ENCODE measurements at places on chromosomes 16 and 17. TPM values are rescaled to one million over a fixed set of nuclear protein-coding genes. Genes with fewer than 3 reads are reported as not detected.
A peak's percentile ranks its signal among the peaks of the same experiment; 100 is the strongest.

Gene TMEM106A
- 2.1 TPM for total RNA-seq

Gene CXCL16
- total RNA-seq: 14.5 TPM

Gene CLEC19A
- total RNA-seq: not detected

DNA sequence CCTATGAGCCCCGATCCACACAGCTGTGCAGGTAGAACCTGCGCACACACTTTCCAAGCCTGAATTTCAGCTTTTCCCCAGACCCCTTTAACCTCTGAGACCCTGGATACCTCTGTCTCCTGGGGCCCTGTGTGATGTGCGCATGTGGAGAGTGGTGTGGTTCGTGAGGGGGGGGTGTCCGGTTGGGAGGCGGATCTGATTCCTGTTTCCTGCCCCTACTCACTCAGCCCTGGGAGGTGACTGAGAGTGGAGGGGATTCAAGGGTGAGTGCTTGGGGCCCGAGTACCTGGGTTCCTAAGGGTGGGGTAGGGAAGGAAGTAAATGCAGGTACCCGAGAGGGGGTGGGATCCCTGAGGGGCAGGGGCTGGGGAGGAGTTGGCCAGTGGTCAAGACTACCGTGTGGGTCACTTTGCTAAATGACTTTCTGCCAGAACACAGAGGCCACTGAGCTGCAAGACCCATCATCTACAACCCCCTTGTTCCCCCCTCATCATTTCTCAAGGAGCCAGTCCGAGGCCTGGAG is 621 bp downstream of the ARHGEF15 start:
- no peak for DNase-seq

- peak; percentile 34 for DNase-seq
These were observed 109.0 kb upstream of the DHX40 start for GRCh38 chr17:59456428-59456827.

Gene TSPOAP1
- total RNA-seq: 6.5 TPM

- DNase-seq: no peak
These were observed 256.2 kb downstream of the PARN start for GRCh38 chr16:14373896-14374295.

- no peak for DNase-seq
These were observed 121.4 kb upstream of the CORO6 start for GRCh38 chr17:29744121-29744520.

Gene MRPS23
- 13.1 TPM for total RNA-seq

Gene ZBTB4
- total RNA-seq: 7.9 TPM

- no peak for DNase-seq
These were observed 28.9 kb downstream of the ZNF778 start for GRCh38 chr16:89246383-89246902.

Gene TBC1D26
- total RNA-seq: not detected

DNA sequence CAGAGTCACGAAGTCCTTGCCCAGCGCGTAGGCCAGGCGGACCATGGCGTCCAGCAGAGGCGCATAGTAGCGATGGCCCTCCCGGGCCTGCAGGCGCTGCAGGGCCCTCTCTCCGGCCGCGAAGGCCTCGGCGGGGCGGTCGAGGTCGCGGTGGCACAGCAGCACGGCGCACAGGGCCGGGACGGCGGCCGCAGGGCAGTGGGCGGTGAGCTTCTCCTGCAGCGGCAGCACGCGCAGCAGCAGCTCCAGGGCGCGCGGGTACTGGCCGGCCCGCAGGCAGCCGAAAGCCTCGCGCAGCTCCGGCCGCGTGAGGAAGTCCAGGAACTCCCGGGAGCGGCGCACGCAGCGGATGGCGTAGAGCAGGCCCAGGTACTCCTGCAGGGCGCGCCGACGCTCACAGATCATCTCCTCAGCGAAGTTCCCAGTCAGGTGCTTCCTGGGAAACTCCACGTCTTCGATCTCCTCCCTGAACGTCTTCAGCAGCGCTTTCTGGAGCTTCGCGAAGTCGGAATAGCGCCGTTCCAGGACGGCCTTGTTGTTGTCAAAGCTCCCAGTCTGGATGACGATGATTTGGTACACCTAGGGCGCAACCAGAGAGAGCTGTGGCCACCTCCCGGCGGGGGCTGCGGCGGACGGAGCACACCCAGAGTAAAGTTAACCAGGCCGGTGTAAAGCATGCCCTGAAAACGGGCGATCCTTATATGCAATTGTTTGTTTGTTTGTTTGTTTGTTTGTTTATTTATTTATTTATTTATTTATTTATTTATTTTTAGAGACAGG is 7.4 kb downstream of the SNX20 start:
- DNase-seq: no peak

DNA sequence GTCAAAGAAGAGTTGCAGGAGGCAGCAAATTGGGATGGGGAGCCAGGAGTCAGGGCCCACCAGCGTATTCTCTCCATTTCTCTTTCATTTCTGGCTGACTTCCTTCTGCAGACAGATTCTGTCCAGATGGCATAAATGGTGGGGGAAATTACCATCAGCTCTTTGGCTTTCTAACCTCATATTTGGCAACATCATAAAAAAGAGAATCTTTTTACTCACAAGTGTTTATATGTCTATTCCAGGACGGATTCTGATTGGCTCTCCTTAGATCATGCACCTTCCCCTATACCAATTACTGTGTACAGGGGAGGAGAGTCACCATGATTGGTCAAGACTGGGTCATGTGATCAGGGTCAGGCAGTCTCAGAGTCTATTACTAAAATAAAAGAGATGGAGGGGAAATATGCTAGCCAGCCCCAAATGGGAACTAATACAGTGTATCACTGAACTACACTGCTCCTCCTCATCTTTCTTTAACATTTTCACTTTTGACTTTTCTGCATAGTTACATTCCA is 537.1 kb upstream of the EEF2KMT start:
- DNase-seq: no peak

DNA sequence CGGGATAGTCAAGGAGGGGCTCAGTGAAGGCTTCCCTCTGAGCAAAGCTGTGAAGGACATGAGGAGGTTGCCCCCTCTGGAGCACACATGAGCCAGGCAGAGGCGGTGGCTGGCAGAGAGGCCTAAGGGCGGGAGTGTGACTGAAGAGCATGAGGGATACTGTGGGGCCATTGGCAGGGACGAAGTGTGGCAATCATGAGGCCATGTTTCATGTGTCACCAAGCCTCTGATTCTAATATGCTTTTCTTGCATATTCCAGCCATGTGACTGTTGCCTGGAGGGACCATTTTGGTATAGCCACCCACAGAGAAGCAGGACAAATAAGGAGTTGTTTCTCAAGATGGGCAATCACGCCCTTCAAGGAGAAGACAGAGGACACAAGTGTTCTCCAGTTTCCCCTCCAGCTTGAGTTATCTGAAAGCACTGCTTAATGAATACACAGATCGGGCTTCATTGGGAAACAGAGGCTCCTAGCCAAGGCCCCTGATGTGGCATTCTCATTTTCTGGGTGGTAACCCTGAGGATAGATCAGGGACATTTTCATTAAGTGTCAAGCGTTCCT is 68.0 kb downstream of the AKAP1 start:
- no peak for DNase-seq

DNA sequence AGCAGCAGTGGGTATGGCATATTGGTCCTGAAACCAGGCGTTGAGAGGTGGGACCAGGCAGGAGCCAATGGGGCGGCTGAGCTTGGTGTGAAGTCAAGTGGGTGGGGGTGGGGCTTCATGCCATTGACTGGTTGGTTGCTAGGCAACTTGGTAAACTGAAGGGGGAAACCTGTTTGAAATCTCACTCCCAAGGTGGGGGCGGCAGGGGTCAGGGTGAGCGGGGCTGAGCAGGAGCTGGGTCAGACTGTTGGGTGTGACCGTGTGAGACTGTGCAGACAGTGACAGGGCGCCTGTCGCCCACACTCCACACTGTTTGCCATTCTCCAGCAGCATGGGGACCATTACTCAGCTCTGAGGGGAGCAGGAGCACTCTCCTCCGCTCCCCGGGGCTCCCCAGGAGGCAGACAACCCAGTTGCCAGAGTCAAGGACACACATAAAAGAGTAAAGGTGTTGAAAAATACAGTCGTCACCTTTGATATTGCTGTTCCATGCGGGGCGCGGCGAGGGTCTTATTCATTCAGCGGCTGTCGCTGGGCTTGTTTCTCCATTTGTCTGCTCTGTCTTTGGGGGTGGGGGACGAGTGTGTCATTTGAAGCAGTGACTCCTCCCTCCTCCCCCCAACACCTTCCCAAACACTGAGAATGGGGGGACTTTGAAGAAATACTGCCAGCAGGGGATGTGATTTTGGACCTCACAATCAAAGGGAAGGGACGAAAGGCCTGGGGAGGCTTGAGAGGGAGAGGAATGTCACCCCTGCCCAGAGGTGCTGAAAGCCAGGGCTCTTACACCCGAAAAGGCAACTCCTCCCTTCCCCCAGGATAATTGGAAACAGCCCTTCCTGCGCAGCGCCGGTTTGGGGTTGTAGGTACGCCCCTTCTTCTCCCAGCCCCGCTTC is 1.2 kb upstream of the EFNB3 start:
- DNase-seq: no peak

DNA sequence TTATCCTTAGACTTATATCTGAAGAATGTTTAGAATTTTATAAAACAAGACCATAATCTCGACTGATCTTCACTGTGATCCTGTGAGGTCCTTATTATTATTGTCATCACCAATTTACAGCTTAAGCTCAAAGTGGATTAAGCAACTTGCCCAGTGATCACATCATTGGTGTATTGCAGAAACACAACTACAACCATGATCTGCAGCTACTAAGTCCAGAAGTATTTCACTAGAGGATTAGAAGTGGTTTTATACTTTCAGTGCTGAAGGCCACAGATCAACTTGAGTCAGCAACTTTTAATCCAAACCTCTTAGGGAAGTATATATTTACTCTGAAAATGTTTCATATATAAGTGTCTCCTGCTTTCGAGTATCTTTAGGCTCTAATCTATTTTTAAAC is 624.3 kb upstream of the SOX9 start:
- DNase-seq: no peak

Gene DBF4B
- total RNA-seq: 1.7 TPM

DNA sequence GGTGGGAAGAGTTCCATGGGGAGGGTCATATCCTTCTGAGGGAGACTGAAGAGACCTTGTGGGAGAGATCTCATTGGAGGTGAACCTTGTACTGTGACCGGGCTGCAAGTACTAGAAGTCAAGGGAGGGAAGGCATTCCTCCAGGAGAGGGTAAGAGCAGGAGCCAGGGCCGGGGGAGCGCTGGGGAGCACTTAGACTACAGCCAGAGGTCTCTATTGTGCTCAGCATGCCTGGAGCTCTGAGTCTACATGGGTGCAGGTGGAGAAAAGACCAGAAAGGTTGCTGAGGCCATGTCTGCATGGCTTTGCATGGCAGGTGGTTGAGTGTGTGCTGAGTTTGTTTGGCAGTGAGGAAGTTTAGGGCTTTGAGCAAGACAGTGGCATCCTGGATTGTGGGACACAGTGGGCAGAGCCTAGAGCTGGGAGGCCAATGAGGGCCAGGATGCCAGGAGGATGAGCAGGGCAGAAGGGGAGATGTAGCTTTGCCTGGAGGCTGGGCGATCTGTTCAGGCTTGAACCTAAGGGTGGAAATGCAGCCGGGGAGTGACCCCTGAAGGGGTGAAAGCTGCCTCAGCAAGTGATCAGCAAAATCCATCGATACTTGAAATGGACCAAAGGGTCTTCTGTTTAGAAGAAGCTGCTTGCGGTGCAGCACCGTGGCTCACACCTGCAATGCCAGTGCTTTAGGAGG is 317.4 kb upstream of the TNRC6C start:
- no peak for DNase-seq

Gene THRA
- total RNA-seq: 10.7 TPM

DNA sequence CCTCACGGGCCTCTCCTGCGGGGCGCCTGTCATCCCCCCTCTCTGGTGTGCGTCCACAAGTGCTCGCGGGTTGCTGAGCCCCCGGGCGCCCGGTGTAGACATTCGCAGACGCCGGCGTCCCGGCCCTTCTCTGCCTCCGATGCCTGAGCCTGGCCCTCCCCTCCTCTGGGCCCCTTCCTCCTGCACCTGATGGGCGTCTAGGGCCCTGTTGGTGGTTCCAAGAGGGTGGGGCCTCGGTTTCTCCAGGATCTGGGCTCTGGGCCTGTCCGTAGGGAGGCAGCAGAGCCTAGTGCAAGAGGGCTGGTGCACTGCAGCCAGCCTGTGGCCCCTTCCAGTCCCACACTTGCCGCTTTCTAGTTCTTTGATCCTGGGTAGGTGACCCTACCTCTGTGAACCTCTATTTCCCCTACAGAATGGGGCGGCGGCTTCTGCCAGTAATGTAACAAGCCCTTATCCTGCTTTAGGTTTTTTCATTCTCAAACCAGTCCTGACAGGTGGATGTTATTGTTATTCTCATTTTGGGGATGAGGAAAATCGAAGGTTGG is 623 bp downstream of the E4F1 start:
- DNase-seq: peak; percentile 74

- DNase-seq: no peak
These were observed 18.5 kb downstream of the NPRL3 start for GRCh38 chr16:119835-120491.

DNA sequence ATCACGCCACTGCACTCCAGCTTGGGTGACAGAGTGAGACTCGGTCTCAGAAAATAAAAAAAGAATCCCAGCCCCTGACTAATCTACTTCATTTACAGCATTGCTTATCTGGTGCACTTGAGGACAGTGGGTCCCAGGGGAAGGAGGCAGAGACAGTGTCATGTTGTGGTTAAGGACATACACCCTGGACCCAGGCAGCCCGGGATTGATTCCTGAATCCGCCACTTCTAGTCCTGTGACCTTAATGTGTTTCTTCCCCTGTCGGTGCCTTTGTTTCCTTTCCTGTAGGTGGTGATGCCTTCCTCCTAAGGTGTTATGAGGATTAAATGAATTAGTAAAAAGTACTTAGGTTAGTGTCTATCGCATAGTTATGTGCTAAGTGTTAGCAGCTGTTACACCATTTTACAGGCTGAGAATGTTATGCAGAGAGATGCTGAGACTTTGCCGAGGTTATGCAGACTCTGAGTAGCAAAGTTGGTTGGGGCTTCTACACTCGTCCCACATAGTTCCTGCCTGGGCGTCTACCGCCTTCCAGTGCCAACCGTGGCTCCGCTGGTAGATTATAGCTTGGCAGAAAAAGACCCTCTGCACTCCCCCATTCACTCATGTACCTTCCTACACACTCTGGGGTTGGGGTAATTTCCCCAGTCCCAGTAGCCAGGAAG is 74.8 kb downstream of the RAB11FIP4 start:
- no peak for DNase-seq

All from left lobe of liver (tissue), 2 donors.